ENCODE measurements at places on chromosomes 6 and 20.

GRCh38 chr6:166566026-166567011, 20.2 kb downstream of the RAMACL start:
- DNase-seq, result no peak

GRCh38 chr20:19328676-19329075, 116.2 kb downstream of the SLC24A3 start:
- no peak for DNase-seq

DNA sequence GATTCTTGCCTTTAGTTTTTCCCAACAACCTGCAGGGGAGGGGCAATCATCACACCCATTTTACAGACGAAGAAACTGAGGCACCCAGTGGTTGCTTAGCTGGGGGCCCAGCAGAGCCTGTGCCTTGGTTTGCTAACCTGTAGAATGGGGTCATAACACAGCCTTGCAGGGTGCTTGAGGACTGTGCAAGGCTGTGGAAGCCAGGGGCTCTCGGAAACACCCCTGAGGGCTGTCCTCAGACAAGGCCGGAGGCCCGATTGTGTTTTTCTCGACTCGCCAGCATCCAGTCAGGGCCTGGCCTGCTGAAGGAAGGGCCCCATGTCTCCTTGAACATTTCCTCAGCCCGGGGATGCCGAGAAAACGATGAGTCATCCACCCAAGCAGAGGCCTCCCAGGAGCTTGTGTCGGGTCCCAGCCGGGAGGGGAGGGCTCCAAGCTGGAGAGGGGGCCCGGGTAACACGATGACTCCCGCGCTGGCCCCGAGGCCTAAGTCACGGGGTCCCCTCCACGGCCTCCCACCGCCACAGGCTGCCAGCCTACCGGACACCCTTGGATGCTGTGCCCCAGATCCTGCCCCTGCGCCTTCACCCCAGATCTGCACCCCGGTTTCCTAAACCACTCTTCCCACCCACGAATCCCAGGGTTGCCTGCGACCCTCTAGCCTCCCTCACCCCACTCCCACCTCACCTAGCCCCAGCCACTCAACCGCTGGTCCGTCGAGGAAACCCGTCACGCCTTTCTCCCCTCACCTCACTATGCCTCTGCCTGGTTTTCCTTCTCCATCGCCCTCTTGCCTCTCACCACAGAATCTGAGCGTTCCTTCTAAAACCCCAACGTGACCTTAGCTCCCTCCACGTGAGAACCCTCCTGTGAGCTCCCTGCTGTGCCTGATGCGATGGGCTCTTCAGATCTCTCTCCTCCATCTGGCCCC, 10.6 kb downstream of the NOL4L start:
- DNase-seq, result no peak

DNA sequence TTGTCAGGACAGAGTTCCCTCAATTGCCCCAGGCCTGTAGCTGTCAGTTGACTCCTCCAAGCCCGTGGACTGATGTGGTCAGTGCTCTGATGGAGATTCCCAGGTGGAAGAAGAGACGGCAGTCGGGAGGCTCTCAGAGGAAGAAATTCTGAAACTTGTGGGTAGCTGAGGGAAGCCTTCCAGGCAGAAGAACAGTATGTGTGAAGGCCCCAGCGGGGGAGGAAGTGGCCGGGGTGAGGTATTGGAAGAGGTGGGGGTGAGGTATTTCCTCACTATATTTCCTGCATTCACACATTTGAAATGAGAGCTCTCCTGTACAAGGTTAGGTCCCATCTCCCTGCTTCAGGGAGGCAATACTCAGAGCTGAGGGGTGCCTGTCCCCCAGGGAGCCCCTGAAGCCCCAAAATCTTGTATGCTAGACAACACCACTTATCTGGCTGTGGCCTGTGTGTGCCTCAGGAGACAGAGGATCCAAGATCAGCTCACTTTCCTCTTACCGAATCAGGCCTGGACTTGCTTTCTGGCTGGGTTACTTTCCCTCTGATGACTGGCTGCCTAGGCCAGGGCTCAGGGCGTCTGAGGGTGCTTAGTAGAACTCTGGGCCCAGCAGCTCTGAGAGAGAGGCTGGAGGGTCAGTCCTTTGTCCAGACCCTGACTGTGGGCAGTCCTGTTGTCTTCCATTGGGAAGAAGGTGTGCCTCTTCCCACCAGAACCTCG, 49.3 kb upstream of the MYL9 start:
- DNase-seq, result peak; percentile 36

GRCh38 chr20:39222101-39222500, 260.0 kb downstream of the DHX35 start:
- DNase-seq, result no peak

DNA sequence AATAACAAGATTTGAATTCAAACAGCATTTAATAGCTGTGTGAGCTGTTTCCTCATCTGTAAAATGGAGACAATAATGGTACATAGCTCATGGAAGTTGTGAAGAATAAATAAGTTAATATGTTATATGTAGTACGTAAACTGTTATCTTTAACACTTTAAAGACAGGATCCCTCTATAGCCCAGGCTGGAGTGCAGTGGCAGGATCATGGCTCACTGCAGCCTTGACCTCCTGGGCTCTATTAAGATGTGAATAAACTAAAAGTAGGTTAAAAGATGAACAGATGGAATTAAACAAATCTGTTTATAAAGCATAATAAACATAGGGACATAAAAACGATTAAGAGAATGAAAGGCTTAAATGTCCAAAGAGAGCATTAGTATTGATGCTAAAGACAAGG, 3.0 kb downstream of the AMD1 start:
- no peak for DNase-seq

DNA sequence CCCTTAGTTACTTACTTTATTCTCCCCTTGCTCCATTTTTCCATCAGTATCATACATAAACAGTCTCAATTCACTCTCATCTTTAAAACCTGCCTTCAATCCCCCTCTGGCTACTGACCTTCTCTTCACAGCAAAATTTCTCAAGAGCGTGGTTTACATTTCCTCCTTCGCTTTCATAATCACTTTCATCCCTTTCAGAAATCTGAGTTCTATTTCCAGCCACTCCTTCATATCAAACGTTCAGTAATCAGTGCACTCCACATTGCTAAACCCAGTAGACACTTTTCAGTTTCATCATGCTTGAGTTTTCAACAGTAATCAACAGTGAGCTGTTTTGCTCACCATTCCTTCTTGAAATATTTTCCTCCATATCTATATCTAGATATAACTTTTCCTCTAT, 176.7 kb upstream of the HSF2 start:
- DNase-seq, result no peak

DNA sequence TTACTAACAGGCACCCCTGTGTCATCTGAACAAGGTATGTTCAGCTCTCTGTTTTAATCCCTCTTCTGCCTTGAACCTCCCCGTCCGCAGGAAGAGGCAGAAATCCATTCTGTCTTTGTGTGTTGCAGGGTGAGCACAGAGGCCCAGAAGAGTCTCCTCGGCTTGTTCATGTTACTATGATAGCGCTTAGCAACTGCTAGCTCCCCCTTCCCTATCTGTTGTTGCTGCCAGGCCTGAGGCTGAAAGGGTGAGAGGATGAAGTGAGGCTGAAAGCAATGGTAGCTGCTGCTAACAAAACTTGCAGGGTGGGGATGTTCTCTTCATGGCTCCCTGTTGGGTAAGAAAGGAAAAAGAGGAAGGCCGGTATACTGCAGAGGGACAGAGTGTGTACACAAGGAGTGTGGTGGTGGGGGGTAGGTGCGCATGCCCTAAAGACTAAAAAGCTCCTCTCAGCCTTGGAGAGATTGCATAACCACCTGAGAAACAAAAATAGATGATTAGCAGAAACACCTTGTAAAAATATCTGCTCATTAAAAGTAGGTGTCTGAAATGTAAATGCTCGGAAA, 55.2 kb upstream of the CITED2 start:
- DNase-seq, result no peak

DNA sequence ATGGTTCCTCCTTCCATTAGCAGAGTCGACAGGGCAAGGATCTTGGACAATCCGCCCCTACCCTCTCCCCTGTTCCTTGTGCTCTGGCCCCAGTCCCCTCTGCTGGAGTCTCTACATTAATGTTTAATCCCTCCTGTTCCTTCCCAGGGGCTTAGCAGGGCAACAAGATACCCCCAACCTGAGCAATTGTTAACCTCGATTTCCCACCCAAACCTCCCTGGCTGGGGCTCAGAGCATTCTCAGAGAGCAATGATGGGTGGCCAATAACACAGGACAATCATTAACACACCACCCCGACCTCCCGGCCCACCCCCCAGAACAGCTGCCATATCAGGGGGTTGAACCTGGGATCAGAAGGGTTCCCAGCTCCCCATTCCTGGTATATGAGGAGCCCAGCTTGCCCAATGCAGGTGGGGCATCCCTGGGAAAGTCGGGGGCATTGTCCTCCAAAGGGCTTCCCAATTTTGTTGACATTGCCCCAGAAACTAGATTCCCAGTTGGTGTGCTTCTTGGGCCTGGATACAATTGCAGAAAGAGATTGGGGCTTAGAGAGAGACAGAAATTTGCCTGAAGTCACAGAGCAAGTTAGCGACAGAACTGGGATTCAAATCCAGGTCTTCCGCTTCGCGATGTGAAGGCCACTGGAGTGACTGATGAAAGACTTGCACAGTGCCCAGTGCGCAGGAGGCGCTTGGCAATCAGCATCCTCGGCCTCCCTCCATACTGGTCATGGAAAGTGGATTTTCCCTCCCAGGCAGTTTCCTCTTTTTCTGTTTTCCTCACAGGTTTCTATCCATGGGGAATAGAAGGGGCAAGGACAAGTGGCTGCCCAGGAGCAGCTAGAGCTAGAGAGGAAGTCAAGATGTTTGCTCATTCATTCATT, 59.6 kb upstream of the TTPAL start:
- DNase-seq, result no peak

GRCh38 chr6:157840776-157841175, 17.7 kb downstream of the SNX9 start:
- DNase-seq, result no peak

- DNase-seq, result no peak
These were observed 129.9 kb downstream of the MRPL14 start for GRCh38 chr6:43997345-43997677.

GRCh38 chr6:119303164-119303887, 46.2 kb downstream of the MAN1A1 start:
- DNase-seq, result no peak

GRCh38 chr6:164925681-164926530, 383.5 kb downstream of the C6orf118 start:
- no peak for DNase-seq

DNA sequence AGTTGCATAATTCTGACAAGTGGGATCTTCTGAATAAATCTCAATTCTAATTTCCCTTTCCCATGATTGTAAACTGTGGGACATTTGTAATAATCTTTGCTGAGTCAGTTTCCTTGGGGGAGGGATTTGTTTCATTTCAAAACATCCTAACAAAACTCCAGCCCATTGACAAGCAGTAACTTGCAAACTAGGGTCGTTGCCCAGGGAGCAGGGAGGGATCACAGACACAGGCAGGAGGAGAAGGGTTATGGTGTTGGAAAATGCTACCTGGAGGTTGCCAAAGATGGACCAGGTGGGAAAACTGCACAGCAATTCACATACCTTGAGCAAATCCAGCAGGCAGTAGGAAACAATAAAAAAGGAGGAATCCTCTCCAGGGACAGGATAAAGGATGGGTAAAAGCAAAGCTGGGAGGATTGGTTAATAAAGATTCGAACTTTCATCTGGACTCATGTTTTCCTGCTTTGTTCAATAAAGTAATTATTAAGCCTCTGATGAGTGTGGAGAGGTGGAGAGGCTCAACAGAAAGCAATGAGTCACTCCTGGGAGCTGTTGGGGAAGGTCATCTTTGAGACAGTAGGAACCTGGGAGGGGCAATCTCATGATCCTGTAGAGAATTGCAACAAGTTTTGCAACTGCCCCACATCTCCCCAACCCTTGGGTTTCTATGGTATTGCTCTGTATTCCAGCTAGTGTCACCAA, 87.3 kb upstream of the AKIRIN2 start:
- no peak for DNase-seq

DNA sequence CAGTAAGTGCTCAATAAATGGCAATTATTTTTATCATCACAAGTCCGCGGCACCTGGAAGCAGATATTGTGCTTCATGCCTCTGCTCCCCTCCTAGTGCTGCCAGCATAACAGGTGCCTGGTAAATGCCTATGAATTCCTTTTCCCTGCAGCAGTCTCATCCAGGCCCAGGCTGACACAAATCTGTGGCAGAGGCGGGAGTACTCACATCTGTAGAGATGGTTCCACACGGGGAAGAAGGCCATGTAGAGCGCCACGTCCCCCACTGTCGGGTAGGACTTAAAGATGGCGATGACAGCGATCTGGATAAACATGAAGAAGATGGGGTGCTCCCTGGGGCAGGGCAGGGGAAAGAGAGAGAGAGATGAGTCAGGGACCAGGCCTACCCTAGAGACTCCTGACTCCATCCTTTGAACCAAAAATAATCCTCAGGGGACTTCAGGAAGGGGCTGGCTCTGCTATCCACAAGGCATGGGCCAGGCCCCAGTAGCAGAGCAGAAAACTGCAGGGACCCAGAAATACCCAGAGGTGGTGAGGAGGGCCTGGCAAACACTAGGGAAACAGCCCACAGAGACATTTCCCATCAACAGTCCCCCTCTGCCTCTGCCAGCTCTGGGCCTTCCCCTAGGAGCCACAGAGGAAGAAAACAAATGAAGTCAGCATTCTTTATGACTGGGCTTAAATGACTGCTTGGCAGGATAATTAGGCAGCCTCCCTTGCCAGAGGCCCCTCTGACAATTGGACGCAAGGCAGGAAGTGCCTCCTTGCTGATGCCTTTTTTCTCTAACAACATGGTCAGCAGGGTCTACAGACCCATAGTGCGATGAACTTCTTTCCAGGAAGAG, 23.0 kb downstream of the MAP1LC3A start:
- no peak for DNase-seq

- DNase-seq, result no peak
These were observed 51.2 kb downstream of the CRYBG1 start for GRCh38 chr6:106411643-106412200.

DNA sequence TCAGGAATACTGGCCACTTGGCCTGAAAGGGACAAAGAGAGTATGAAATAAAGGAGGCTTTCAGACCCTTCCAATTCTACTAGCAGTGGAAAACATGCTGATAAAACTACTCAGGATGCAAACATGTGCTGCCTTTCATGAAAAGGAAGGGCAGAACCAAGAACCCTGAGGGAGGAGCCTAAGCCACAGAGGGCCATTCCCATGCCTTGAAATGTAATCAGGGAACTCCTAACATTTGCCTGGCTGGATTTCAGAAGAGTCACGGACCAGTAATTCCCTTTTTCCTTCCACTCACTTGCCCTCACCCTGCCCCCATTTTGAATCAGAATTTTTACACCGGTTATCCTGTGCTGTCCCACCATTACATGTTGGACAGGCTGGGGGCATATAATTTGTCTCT, 116.2 kb downstream of the LAMP5 start:
- DNase-seq, result no peak

DNA sequence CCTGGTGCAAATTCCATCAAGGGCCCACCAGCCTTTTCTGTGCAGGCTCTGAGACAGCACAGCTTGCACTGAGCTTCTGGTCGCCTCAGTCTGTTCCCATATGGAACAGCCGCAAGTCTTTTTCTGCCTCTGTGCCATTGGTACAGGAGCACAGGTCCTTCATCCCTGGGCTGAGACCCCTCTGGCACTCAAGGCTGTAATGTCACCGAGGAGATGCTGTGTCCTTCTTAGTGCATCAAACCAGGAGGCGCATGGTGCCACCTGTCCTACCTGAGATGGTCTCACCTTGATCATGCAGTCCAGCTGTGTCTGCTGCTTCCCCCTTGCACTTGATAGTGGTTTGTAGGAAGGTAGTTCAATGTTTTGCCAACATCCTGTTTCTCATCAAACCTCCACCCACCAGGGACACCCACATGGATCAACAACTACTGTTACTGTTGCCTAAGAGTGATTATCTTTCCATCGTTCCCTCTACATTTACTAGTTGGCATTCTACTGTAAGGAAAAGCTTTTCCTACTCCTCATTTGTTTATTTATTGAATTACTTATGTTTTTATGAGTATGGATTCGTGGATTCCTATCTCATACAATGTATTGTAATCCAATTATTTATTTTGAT, 29.0 kb downstream of the FAM50B start:
- DNase-seq, result no peak
